ENCODE measurements at places on chromosomes 2 and 18. TPM values are rescaled to one million over a fixed set of nuclear protein-coding genes. Genes with fewer than 3 reads are reported as not detected.
A peak's percentile ranks its signal among the peaks of the same experiment; 100 is the strongest.

VIL1 gene
- polyA plus RNA-seq, result not detected

RAB27B gene
- 0.33 TPM for polyA plus RNA-seq

GRCh38 chr18:50586710-50587109, 26.8 kb downstream of the MAPK4 start:
- DNase-seq, result no peak

GRCh38 chr2:121365061-121365460, 80.1 kb upstream of the TFCP2L1 start:
- no peak for DNase-seq

DNA sequence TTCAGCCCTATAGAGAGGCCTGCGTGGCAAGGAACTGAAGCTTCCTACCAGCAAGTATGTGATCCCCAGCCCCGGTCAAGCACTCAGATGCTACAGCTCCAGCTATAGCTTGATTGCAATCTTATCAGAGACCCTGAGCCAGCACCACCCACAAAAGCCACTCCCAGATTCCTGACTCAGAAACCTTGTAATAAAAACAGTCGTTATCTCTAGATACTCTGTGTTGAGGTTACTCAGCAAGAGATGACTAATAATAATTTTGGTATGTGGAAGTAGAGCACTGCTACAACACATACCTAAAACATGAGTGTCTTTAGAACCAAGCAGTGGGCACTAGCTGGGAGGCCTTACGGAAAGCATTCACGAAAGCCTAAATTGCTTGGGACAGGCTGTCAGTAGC, 216.9 kb downstream of the UXS1 start:
- DNase-seq, result peak; percentile 25

- no peak for DNase-seq
Measured at GRCh38 chr18:13313006-13313686, 94.6 kb downstream of the LDLRAD4 start.
